Left cardiac atrium (tissue), 4 donors: ENCODE measurements at places on chromosomes 1 and 21. TPM values are rescaled to one million over a fixed set of nuclear protein-coding genes. Genes with fewer than 3 reads are reported as not detected.

- DNase-seq, result peak; percentile 43
These were observed 47.0 kb upstream of the BCAR3 start for GRCh38 chr1:93728480-93729131.

DNA sequence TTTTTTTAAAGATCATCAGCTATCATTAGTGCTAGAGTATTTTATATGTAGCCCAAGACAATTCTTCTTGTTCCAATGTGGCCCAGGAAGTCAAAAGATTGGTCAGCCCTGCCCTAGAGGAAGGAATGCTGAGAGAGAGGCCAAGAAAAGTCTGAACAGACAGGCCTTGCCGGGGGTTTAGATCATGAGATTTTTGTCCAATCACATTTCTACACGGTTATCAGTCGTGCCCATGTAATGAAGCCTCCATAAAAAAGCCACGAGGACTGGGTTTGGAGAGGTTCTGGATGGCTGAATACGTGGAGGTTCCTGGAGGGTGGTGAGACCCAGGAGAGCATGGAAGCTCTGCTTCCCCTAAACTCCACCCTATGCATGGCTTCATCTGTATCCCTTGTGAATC lies 24.3 kb upstream of the ENO1 start:
- no peak for DNase-seq

GRCh38 chr21:14870853-14871149 lies 194.0 kb downstream of the NRIP1 start:
- no peak for DNase-seq

GRCh38 chr1:179055937-179056336 lies 25.9 kb upstream of the TOR3A start:
- no peak for DNase-seq

DNA sequence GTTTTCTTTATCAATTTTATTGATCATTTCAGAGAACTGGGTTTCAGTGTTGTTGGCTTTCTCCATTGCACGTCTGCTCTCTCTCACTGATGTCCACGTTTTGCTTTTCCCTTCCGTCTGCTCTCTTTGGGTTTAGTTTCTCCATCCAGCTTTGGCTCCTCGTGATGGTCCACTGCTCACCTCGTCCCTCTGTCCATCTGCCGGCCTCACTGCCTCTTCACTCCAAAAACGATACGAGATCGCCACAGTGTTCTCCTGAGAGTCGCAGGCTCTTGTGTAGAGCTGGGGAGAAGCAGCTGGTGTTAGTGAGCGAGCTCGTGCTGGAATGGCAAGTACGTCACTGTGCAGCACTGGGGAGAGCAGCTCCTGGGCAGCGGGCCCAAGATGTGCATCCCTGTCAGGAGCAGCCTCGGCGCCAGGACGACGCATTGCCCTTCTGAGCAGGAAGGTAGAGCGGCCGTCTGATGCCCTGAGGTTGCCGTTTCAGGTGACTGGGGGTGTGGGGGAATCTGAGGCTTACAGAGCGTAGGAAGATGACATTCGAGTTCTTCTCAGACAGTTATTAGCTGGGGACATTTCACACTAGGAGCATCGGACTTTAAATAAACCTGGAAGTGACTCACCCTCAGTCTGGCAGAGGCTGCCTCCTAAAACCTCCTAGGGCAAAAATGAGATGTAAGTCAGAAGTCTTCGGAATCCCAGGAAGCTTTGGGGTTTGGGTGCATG lies 31.4 kb upstream of the PCBP3 start:
- no peak for DNase-seq

DNA sequence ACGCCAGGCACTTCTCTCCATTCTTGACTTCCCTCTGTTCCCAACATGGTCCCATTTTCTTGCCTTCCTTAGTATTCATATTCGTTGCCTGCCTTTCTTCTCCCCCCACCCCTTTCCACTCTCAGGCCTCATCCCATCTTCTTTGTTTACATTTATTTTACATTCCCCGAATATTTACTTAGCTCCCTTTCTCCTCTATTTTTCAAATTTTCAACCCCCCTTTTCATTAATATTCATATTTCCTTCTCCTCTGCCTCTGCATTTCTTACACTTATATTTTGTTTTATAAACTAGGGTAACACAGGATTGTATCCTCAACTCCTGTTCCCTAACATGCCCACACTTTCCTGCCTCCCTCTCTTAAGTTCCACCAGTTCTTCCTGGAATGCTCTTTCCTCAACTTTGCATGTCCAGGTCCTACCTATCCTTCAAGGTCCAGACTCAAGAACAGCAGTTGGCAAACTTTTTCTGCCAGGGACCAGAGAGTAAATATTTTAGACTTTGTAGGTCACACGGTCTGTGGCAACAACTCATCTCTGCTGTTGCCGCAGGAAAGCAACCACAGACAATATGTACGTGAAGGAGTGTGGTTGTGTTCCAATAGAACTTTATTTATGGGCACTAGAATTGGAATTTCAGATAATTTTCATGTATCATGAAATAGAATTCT lies 29.8 kb upstream of the A3GALT2 start:
- no peak for DNase-seq

- DNase-seq, result no peak
These were observed 43.3 kb upstream of the SIPA1L2 start for GRCh38 chr1:232673256-232673655.

DNA sequence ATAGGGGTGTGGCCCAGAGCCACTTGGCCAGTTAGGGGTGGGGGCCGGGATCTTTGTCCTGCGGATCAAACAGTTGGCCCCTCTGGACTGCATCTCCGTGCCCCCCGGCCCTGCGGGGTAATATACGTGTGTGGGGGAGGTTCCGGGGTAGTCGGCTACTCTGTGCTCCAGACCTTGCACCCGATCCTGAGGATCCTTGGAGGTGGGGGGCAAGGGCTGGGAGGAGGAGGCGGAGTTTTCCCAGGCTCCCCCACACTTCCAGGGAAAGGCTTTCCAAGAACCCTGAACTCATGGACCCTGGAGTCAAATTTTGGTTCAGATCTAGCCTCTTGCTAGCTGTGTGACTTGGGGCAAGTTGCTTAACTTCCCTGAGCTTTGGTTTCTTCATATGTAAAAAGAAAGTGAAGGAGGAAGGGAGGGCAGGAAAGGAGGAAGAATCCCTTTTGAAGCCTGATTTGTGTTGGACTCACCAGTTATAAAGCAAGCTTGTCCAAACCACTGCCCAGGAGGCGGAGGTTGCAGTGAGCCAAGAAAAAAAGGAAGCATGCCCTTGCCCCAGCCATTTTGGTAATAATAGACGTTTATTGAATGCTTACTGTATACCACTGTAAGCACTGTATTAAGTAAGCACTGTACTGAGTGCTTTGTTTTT lies 686 bp downstream of the MIIP start:
- no peak for DNase-seq

CELA2A gene
- total RNA-seq, result not detected

SLC44A3 gene
- 5.4 TPM for total RNA-seq

MMEL1 gene
- 0.47 TPM for total RNA-seq

LHX8 gene
- total RNA-seq, result not detected

PSRC1 gene
- 2.5 TPM for total RNA-seq

BTBD19 gene
- total RNA-seq, result 4.0 TPM

CNR2 gene
- total RNA-seq, result not detected

C4BPB gene
- 2.4 TPM for total RNA-seq

TLR5 gene
- total RNA-seq, result 6.5 TPM

RGS1 gene
- total RNA-seq, result 1.8 TPM

FAM177B gene
- not detected for total RNA-seq
